ENCODE measurements at places on chromosomes 7 and 10.

GRCh38 chr10:64486149-64486548 lies 964.9 kb downstream of the REEP3 start:
- DNase-seq: no peak

GRCh38 chr7:74568658-74569057 lies 88.9 kb upstream of the GTF2I start:
- DNase-seq: no peak

- no peak for DNase-seq
Observed at GRCh38 chr7:73429215-73429614, 4.4 kb upstream of the FZD9 start.

GRCh38 chr10:67695555-67695954 lies 440 bp downstream of the CTNNA3 start:
- DNase-seq: no peak

DNA sequence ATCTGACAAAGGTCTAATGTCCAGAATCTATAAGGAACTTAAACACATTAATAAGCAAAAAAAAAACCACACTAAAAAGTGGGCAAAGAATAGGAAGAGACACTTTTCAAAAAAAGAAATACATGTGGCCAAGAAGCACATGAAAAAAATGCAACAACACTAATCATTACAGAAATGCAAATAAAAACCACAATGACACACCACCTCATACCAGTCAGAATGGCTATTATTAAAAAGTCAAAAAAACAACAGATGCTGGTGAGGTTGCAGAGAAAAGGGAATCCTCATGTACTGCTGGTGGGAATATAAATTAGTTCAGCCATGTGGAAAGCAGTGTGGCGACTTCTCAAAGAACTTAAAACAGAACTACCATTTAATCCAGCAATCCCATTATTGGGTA lies 119.0 kb downstream of the LMBR1 start:
- DNase-seq: no peak

- DNase-seq: no peak
Observed at GRCh38 chr10:104809288-104810090, 168.4 kb downstream of the SORCS3 start.

DNA sequence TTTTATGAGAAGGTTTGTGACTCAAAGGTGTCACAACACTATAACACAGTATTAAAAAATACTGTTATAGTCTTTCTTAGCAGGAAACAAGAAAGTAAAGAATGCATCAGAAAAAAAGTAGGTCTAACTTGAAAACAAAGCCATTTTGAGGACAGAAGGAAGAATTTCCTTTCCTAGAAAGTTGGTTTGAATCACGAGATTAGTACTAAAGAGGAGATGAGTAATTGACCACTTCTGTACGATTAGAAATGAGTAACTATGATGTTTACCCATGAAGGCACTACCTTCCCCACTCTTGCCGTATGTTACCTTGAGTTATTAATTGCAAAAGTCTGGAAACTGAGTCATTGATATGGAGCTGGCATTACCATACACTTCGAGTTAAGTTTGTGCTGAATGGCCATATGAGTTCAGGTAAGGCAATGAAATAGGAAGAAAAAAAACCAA lies 65.2 kb downstream of the FAM185A start:
- no peak for DNase-seq

DNA sequence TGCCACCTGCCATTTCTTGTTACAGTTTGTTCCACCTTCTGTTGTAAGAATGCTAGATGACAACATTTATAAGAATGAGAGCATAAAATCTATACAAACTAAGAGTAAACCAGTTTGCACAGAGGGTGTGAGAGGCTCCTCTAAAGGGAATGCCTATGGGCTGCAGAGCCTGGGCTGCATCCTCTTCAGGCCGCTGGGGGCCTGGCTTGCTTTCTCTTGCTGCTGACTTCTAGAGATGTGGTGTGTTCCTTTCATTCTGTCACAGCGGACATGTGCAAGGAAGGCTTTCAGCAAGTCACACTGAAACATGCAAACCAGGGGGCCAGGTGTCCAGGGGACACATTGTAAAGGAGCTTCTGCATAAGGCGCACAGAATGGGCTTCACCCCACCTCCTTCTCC lies 7.1 kb upstream of the ATP6V1F start:
- no peak for DNase-seq

DNA sequence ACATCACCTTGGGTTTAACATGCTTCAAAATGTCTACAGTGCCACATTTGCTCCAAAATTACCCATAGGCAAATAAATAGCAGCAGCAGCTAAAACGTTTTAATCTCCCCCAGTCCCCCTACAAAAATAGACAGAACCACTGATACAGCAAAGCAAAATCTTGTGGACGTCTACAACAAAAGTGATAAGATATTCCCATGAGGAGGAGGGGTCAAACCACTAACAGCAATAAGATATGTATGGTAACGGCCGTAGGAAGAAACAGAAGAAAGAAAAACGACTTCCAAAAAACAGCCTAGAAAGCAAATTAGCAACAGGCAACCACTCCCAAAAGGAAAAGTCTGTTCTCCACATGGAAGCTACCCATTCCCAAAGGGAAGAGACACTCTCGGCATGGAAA lies 34.5 kb upstream of the ST8SIA6 start:
- no peak for DNase-seq

GRCh38 chr7:27955596-27955995 lies 215.6 kb downstream of the TAX1BP1 start:
- no peak for DNase-seq

- DNase-seq: no peak
Observed at GRCh38 chr10:113130014-113130641, 180.1 kb downstream of the TCF7L2 start.

DNA sequence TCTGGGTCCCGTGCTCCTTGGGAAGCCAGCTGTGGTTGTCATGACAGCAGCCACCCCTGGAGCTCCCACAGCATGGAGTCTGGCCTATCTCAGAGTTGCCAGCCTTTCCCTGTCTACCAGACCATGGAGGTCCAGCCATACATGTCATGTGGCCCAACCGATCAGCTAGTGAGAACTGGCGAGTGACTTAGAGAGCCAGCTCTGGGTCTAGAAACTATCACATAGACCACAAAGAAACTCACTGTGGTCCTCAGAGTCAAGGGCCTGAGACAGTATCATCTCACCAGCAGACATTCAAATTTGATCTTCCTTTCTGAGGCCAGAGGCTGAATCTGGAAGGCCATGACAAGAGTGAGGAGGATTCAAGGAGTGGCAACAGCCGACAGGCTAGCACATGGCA lies 223.3 kb upstream of the GPR26 start:
- no peak for DNase-seq

All from inflammatory macrophage (primary cell).